ENCODE measurements at places on chromosomes 5 and 9.

DNA sequence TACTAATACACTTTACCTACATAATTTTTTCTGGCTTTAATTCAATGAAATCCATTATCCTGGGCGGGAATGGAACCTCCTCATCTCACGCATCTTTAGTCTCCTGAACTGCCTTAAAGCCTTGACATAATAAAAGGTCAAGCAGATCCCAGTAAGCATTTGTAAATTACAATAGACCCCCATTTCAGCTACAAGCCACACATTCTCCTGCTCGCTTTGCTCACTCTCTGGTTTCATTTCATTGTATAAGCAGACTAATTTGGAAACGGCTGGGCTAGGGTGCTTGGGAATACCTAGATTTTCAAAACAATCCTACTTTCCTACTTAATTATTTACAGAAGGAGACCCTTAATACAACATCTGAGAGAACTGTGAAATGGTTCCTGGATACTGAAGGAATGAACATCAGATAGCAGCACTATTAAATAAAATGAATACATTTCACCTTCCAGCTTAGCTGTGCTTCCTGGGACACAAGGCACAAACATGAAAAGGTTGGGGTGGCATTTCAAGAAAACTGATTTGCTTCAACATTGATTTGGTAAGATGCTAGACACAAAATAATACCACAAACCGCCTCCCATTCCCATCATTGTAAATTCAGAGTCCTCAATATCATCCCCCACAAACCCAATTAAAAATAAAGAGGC, 1.5 kb downstream of the JAKMIP2 start:
- H3K27ac ChIP-seq, result no peak overlapping the region
- DNase-seq, result no peak
- H3K36me3 ChIP-seq, result no peaks in the 10 kb centered on the region
- no peak overlapping the region for H3K4me3 ChIP-seq
- peaks cover 57% of the 10 kb centered on the region for H3K27me3 ChIP-seq
- no peaks in the 10 kb centered on the region for H3K4me1 ChIP-seq

GRCh38 chr9:14156046-14156445, 157.9 kb downstream of the NFIB start:
- H3K36me3 ChIP-seq, result peaks cover 31% of the 10 kb centered on the region
- peaks cover 27% of the 10 kb centered on the region for H3K4me1 ChIP-seq
- no peak overlapping the region for H3K4me3 ChIP-seq
- no peak for DNase-seq
- no peaks in the 10 kb centered on the region for H3K27me3 ChIP-seq

DNA sequence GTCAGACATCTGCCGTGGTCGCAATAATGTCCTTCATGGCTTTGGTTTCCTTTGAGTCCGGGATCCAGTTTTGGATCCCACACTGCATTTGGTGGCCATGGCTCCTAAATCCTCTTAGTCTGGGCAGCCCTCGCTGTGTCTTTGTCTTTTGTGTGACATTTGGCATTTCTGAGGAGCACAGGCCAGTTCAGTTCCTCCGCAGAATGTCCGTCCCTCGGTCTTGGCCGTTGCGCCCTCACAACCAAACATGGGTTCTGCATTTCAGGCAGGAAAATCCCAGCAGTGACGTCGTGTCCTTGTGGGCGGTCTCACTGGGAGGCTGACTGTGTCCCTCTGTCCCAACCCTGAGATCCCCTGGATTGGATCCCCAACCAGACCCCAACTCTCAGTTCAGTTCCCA, 172.9 kb upstream of the PPP1R26 start:
- H3K4me1 ChIP-seq, result no peaks in the 10 kb centered on the region
- DNase-seq, result no peak
- no peak overlapping the region for H3K27ac ChIP-seq
- peaks cover 50% of the 10 kb centered on the region for H3K27me3 ChIP-seq
- no peak overlapping the region for H3K4me3 ChIP-seq

- no peak overlapping the region for H3K27ac ChIP-seq
- no peak overlapping the region for H3K4me3 ChIP-seq
- no peak for DNase-seq
Observed at GRCh38 chr9:18138656-18139055, 335.3 kb upstream of the ADAMTSL1 start.

All from RWPE2 (cell line).